Stimulated activated effector memory CD8-positive, alpha-beta T cell treated with anti-CD3 and anti-CD28 coated beads, Interleukin-12 subunit alpha, Interleukin-12 subunit beta, amount 100 ng/mL, for 72 hours (primary cell): ENCODE measurements at places on chromosomes 12 and 14.

GRCh38 chr12:18750085-18750484, 12.2 kb downstream of the CAPZA3 start:
- DNase-seq: no peak

GRCh38 chr14:69073915-69074314, 79.0 kb downstream of the DCAF5 start:
- no peak for DNase-seq

DNA sequence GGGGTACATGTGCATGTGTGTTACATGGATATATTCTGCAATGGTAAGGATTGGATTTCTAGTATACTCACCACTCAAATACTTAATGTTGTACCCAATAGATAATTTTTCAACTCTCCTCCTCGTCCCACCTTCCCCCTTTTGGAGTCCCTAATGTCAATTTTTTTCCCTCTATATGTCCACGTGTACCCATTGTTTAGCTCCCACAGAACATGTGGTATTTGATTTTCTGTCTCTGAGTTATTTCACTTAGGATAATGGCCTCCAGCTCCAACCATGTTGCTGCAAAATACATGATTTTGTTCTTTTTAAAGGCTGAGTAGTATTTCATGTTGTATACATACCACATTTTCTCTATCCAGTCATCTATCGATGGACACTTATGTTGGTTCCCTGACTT, 97.2 kb upstream of the TMTC1 start:
- no peak for DNase-seq

GRCh38 chr12:132445884-132446632, 43.9 kb upstream of the FBRSL1 start:
- peak; percentile 67 for DNase-seq

DNA sequence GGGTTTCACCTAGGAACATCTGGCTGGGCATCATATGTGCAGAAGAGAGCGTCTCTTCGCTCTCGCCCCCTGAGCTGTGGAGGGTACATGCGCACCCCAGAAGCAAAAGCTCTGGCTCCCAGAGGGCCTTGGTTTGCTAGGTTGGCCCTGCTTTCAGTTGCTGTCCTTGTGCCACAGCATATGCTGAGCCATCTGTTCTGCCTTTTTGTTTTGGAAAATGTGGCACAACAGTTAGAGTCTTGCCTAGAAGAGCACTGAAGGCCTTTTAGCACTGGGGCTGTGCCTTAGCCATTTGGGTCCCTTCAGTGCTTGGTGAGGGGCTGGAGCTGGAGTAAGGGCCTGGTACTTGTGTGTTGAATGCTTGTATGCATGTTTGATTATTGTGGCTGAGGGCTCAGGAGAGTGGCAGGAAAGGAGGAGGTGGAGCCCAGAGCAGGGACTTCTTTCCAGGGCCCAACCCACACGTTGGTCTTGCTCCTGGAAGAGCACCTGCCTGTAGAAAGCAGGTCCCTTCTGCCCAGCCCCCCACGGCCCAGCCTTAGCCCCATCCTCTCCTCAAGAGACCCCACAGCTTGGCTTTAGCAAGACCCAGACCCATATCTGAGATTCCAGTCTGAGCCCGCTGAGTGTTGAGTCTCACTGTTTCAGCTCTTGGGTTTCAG, 113.7 kb downstream of the SLC25A47 start:
- no peak for DNase-seq

DNA sequence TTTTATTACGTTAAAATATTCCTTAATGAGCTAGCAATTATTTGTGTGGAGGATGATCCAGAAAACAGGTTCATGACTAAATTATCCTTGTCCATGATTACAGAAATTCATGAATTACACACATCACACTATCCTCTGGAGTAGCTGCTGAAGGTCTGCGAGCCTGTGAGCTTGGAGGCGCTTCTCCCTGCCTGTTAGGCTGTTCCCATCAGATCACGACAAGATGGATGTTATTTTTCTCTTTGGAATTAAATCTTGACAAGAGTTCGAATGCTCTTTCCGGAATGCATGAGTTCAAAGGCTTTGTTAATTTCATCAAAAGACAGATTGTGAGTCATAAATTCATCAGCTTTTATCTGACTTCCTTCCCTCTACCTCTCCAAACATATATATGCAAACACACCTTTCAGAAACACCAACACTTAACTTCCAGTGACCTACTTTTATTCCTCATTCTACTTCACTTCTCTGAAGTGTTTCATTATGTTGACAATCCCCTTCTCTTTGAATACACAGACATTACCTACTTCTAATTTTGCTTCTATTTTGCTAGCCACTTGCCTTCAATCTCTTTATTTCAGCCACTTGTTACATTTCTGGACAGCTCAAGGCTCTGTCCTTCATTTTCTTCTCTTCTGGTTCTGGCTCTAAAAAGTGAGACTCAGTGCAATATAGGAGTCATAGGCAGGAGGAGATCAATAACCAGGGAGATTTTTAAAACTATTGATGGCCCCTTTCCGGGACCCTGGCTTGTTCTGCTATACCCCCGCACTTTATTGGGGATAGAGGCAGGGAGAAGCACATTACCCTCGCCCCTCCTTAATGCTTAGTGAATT, 274.6 kb downstream of the BTG1 start:
- no peak for DNase-seq

DNA sequence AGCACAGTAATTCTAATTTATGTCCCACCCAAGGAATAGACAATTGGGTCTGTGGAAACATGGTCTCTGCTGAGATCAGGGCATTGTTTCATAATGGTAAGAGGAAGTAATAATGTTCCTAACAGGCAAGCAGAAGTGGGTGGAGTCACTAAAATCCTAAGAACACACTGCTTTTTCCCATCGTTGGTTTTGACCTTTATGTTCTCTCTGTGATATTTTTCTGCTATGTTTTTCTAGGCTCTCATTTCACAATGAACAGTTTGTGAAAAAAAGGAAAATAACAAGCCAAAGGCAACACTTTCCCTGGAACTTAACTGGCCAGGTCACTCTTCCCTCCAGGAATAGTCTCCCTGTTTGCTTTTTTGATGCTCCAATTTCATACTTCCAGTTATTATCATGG, 80.6 kb upstream of the OVCH1 start:
- no peak for DNase-seq

GRCh38 chr12:57216921-57217879, 606 bp downstream of the NXPH4 start:
- peak; percentile 64 for DNase-seq

GRCh38 chr12:118052324-118053070, 8.5 kb downstream of the WSB2 start:
- DNase-seq: no peak

- DNase-seq: no peak
These were observed 2.4 kb upstream of the LYZ start for GRCh38 chr12:69345742-69346141.

DNA sequence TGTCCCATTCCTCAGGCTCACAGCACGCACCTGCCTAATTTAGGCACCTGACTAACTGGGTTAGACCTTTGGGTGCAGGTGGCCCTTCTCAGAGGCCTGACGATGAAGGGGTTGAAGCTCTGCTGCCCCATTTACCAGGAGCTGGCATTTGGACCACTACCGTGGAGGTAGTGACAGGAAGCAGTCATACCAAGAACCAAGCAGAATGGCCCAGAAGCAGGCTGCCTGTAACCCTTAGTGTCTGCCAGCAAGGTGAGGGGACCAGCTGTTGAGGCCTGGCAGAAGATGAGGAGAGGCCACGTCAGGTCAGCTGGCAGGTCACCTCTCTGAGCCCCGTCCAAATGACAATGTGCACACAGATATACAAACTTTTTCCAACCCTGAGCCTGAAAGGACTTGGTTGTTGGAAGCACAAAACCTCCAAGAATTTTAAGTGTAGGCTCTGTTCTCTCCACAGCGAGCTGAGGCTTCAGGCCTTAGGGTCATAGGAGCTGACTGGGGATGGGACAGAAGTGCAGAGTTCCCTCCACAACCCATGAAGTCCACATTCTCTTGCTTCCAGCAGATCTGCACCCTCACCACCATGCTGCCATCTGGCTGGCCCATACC, 23.1 kb downstream of the VASH1 start:
- no peak for DNase-seq

DNA sequence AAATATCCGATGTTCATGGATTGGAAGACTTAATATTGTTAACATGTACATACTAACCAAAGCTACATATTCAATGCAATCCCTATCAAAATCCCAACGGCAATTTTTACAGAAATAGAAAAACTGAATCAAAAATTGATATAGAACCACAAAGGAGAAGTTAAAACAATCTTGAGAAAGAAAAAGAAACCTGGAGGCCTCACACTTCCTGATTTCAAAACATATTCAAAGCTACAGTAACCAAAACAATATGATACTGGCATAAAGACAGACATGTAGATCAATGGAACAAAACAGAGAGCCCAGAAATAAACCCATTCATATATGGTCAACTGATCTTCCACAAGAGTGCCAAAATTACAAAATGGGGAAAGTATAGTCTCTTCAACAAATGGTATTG, 5.4 kb upstream of the PELI2 start:
- no peak for DNase-seq

DNA sequence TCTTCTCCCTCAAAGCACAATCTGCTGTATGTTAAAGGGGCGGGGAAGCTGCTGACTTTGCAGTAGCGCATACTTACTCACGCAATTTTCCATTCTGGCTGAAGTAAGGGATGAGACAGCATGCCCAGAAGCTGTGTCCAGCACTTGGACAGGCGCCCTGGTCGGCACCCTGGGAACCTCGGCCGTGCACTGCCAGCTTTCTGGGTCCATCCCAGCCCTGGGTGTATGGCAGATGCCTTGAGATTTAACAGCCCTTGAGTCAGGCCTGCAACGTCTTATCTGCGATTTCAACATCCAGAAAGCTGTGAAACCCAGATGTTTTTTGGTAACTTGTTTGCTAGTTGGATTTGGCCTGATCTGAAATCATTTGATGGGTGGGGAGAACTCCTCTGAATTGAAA, 16.1 kb downstream of the EML1 start:
- DNase-seq: no peak

- DNase-seq: no peak
These were observed 210.4 kb upstream of the NUDT4 start for GRCh38 chr12:93167331-93167730.

- DNase-seq: no peak
These were observed 238.1 kb downstream of the APAF1 start for GRCh38 chr12:98883231-98883630.

DNA sequence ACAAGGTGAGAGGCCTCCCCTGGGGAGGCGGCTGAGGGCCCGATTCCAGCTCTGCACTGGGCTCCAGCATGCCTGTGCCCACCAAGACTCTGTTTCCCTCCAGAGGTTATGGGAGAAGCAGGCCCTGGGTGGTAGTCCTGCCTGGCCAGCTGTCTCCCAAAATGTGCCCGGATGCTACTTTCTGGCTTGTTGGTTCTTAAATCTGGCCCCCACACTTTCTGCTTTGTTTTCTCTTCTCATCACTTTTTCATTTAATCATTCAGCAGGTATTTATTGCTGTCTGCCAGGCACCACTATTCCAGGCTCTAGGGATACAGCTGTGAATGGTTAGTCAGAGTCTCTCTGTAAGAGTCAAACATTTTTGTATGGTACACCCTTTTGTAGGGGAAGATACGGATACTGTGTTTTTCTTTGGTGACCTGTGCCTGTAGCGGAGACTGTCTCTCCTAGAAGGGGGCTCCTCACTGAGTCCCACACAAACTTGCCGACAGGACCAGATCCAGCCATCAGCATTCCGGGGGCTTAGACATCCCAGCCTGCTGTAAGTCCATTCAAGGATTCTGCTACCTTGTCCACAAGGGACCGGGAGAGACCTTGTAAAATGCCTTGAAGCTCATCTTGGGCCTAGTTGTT, 3.8 kb downstream of the DHRS2 start:
- no peak for DNase-seq

GRCh38 chr12:78793982-78794381, 70.6 kb upstream of the SYT1 start:
- no peak for DNase-seq

DNA sequence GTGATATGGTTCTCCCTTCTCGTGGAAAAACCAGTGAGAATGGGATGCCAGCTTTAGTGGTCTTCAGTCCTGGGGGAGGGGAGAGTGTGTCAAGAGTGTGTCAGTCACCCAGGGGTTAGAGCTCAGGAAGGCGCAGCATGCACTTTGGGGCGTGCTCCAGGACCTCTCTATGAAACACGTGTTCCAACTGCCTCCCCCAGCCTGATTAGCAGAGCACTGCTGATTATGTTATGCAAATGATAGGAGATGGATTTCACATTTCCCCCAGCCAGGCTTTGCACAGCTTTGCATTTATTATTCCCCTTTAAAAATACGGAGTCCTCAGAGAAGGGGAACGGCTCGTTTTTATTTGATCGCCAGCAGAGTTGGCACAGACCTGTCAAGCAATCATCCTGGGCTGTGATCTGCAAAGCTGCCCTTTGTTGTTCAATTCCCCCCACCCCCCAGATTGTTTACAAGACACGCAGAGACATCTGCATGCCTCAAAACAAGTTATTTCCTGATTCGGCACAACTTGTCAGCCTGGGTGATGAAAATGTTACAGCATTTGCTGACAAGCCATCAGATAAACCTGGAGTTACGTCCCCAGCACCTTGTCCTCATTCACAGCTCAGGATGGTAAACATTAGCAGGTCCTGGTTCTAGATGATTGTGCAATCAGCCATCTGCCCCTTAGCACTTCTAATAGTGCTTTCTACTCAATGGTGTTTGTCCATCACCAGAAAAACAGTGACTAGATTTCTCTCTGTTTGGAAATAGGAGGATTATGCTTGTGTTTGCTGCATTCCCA, 196.5 kb downstream of the NOVA1 start:
- DNase-seq: no peak

DNA sequence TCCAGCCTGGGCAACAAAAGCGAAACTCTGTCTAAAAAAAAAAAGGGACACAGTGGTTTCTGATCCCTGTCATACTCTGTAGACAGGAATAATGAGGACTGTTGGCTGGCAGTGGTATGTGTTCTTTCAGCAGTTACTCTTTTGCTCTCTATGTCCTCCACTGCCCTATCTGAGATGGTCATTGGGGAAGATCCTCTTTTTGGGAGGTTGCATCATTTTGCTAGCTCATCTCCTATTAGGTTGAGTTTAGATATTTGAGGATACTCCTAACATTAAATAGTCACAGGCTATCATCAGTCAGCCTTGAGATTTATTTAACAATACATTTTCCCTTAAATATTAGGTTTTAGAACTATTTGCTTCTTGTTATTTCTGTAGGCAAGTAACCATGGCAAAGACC, 5.9 kb upstream of the CCDC91 start:
- no peak for DNase-seq

GRCh38 chr14:43438056-43438455, 1069.0 kb downstream of the FSCB start:
- no peak for DNase-seq

- DNase-seq: no peak
These were observed 7.0 kb downstream of the CSRNP2 start for GRCh38 chr12:51076236-51076930.

- no peak for DNase-seq
These were observed 9.8 kb downstream of the GALNT6 start for GRCh38 chr12:51381226-51382079.

DNA sequence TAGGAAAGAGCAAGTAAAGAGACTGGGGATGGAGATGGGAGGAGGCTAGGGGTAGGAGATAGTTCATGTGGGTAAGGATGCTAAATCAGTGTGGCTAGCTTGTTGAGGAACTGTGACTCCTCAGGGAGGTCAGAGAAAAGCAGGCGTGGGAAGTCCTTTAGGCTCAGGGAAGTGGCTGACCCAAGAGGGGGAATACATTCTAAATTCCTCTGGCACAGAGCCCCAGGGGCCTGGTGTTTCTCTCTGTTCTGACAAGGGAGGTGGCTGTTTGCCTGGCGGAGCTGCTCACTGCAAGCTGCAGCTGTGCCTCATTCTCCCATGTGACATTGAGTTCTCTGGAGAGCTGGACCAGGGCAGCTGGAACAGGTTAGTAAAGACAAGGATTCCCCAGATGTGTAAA, 152.2 kb upstream of the SLC38A2 start:
- no peak for DNase-seq
